ENCODE measurements at places on chromosomes 3 and 15.

- no peak for DNase-seq
Observed at GRCh38 chr15:60458721-60459120, 20.2 kb downstream of the ICE2 start.

DNA sequence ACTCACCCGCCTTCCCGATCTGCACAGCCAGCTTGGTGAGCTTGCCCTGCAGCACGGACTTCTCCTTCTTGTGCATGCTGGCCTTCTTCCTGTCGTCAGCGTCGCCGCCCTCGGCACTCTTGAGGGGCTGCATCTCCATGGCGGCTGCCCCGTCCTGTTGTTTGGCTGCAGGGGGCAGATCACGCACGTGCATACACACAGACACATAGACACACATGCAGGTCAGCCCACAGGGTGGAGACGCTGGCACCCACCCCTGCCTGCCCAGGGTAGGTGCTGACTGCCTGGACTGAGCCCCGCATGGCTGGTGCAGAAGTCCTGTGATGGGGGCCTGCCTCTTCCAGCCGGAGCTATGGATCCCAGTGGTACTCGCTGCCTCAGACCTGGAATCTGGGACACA is 57.3 kb upstream of the SEC13 start:
- DNase-seq, result no peak

DNA sequence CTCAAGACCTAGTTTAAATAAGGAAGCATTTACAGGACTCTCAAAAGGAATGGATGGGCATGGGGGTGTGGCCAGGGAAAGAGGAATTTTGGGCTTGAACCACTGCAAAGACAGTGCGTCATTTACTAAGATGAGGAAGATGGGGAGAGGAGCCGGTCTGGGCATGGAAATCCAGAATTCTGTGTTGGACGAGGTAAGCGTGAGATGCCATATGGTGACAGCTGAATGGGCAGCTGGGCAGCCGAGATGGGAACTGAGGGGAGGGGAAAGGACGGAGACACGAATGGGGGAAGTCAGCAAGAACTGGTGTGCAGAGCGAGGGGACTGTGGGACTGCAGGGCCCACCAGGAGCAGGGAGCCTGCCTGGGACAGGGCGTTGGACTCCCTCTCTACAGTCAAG is 24.2 kb downstream of the TMEM44 start:
- DNase-seq, result no peak

- DNase-seq, result no peak
Observed at GRCh38 chr3:38738630-38739395, 77.2 kb downstream of the SCN10A start.

GRCh38 chr3:150090006-150090405 is 119.3 kb upstream of the PFN2 start:
- no peak for DNase-seq

- no peak for DNase-seq
Observed at GRCh38 chr3:65408531-65409175, 630.1 kb downstream of the MAGI1 start.
